ENCODE measurements at places on chromosomes 13 and 19.
A peak's percentile ranks its signal among the peaks of the same experiment; 100 is the strongest.

DNA sequence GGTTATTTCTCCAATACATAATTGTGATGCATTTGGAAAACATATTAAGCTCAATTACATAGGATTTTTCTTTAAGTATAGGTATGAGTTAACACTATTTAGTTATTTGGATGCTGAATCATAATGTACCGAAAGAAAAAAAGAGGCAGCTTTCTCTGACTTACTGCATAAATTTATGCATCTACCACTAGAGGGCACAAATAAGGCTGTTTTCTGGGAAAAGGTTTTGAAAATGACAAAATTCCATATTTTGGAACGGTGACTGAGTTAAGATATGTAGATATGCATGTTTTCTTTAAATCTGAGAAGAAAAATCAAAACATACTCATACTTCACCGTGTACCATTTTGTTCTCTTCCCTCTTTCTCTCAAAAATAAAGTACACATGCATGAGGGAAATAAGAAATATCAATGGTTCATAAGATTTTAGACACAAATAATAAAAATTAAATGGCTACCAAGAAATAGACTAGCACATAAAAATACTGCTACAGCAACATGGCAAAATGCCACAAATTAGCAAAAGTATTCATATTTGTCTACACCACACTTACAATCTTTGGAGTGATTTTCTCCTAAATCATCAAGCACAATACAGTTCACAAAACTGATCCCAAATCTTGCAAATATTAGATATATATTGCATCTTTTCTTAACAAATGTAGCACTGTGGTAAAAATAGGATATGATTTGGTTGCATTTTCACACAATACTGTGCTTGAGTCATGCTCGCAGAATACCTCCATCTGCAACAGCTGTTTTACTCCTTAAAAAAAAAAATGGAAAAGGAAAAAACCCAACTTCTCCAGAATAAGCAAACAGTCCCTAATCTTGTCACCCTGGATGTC is 260.0 kb downstream of the FGF14 start:
- peak; percentile 8 for DNase-seq

DNA sequence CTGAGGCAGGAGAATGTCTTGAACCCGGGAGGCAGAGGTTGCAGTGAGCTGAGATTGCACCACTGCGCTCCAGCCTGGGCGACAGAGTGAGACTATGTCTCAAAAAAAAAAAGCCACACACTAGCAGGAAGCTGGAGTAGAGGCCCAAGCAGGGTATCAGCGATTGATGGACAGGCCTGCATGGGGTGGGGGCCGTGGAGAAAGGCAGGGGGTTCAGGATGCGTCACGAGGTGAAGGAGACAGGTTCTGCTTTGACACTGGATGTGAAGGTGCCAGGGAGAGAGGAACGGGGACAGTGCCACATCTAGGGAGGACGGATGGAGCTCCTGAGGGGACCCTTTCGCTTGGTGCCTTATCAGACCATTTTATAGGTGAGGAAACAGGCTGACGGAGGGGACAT is 7.1 kb downstream of the COLGALT1 start:
- no peak for DNase-seq

GRCh38 chr19:55454787-55455243 is 6.6 kb downstream of the ISOC2 start:
- no peak for DNase-seq

DNA sequence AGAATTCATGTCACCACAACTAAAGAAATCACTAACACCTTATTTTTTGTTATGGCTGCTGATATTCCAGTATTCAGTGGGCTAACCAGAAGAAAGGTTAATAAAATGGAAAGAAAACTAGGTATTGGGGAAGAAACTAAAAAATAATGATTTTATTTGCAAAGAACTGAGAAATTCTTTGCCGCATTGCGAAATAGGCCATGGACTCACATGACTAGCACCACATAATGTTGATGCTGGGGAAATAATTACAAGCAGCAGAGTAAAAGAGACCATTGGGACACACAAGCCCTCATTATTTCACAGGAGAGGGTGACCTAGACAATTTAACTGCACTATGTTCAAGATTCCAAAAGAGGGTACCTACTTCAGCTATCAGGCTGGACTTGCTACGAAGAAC is 1411.5 kb downstream of the SLITRK5 start:
- no peak for DNase-seq

- peak; percentile 82 for DNase-seq
These were observed 11.1 kb downstream of the LYL1 start for GRCh38 chr19:13091400-13092157.

Data from astrocyte of the cerebellum (primary cell).